SK-N-DZ (cell line): ENCODE measurements at places on chromosomes 3 and 15.
A peak's percentile ranks its signal among the peaks of the same experiment; 100 is the strongest.

DNA sequence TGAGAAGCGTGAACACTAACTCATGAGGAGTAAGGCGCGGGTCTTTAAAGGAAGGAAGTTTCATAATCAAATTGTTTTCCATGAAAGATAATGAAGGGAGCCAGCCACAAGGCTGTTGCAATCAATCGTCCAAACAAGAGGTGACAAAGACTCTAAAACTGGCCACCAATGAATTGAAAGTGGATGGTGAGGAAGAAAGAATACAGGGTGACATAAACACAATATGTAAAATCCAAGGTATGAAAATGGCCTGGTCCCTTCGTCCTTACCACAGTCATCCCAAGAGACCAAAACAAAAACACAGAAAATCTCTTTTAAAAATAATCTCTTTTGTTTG lies 12.0 kb downstream of the CD86 start:
- DNase-seq = no peak

DNA sequence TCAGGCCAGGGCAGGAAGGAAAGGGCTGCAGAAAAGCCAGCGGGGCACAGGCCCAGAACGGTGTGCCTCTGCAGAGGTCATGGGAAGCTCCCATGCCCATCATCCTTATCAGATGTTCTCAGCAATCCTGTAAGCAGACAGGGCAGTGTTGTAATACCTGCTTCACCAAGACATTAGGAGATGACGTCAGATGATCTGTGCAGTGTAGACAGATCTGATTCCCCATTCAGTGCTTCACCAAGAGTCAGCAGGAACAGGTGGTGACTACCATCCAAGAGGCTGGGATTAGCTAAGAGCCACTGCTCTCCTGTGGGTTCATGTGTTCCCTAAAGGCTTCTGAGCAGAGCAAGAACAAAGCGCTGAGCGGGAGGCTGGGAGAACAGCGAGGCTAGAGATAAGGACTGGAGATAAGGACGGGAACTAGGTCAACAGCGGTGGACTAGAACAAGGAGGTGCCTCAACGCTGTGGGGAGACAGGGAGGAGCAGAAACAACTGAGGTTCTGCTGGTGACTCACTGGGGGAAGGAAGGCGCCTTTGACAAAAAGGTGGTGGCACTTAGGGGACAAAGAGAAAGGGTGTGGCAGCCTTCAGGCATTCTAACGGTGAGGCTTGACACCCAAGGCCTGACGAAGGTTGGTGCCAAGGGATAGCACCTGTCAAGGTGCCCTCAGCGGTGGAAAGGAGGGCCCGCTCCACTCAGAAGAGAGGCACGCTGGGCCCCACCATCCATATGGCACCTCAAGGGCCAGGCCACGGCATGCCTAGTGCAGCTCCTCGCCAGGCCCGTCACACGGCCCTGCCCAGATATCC lies 28.4 kb downstream of the CCDC12 start:
- peak; percentile 82 for DNase-seq

DNA sequence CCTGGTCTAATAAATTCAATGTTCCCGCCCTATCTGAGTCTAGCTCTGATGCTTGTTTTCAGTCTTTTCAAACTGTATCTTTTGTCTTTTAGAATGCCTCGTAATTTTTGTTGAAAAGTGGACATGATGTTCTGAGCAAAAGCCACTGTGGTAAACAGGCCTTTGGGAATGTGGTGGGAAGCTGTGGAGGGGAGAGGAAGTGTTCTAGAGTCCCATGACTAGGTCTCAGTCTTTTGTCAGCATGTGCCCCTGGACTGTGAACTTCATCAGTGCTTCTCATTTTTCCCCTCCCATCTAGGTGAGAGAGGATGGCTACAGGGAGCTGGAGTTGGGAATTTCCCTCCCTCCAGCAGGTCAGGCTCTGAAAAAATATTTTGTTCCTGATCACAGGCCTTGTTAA lies 33.7 kb downstream of the SUSD5 start:
- no peak for DNase-seq

DNA sequence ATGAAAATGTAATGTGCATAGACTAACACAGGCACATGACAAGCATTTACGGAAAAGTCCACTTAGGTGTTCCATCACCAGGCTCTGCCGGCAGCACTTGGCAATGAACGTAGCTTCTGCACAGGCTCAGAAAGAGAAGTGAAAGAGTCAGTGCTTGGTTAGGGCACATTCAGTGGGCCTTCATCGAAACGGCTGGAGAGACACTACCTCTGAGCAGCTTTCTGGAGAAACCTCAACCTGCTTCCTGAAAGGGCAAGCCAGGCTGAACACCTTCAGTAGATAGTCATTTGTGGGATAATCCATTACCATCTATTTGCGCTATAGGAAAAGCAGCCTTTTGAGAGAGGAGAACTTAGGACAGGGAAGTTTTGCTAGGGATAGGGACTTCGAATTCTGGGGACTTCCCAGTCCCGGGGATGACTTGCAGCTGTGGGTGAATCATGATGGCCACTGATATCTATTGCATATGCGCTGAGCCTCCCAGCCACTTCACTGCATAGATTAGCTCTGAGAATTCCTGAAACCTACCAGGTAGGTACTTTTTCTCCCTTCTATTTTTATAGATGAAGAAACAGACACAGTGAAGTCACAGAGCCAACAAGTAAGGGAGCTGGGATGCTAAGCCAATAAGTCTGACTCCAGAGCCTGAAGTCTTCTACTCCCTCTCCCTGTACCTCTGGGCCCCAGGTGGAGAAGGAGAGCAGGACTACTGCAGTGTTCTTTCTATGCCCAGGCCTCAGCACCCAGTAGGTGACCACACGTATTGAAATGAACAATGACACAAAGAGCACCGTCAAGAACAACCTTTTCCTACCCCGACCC lies 4.2 kb upstream of the SH2D7 start:
- DNase-seq = no peak

GRCh38 chr3:150227839-150228238 lies 180.3 kb upstream of the TSC22D2 start:
- DNase-seq = peak; percentile 73

GRCh38 chr3:193008654-193009053 lies 91.0 kb upstream of the MB21D2 start:
- DNase-seq = no peak

GRCh38 chr15:75551091-75551490 lies 28.0 kb downstream of the PTPN9 start:
- DNase-seq = no peak

GRCh38 chr15:63870487-63871209 lies 36.9 kb upstream of the HERC1 start:
- DNase-seq = no peak

DNA sequence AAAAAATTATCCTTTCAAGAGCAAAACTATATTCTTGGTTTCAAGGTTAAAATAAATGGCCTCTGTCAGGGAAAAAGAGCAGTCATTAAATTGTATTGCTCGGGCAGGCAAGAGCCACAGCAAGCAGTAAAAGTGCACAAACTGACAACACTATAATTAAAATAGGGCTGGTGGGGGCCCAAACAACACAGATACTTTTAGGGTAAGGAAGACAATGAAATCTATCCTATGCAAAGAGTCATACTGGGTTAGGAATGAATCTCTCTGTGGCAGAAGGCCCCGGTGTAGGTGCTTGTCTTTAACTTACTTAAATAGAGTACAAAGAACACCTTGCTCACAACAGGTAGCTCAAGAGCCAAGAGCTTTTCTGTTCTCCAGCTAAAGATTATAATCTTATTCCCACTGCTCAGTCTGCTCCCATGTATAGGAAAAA lies 94.7 kb downstream of the DLG1 start:
- no peak for DNase-seq
